Mesothelial cell of epicardium (in vitro differentiated cells): ENCODE measurements at places on chromosomes 2 and 18. TPM values are rescaled to one million over a fixed set of nuclear protein-coding genes. Genes with fewer than 3 reads are reported as not detected.

The L3MBTL4 gene
- total RNA-seq: 15.9 to 18.5 TPM (median 17.5 TPM) in 3 replicates

The IL36RN gene
- total RNA-seq: 0.84 to 1.1 TPM (median 0.85 TPM) in 3 replicates

GRCh38 chr2:228602288-228602687, 420.8 kb upstream of the SPHKAP start:
- no peak for DNase-seq

- DNase-seq: no peak
Observed at GRCh38 chr2:219736209-219736608, 108.8 kb downstream of the SLC4A3 start.

DNA sequence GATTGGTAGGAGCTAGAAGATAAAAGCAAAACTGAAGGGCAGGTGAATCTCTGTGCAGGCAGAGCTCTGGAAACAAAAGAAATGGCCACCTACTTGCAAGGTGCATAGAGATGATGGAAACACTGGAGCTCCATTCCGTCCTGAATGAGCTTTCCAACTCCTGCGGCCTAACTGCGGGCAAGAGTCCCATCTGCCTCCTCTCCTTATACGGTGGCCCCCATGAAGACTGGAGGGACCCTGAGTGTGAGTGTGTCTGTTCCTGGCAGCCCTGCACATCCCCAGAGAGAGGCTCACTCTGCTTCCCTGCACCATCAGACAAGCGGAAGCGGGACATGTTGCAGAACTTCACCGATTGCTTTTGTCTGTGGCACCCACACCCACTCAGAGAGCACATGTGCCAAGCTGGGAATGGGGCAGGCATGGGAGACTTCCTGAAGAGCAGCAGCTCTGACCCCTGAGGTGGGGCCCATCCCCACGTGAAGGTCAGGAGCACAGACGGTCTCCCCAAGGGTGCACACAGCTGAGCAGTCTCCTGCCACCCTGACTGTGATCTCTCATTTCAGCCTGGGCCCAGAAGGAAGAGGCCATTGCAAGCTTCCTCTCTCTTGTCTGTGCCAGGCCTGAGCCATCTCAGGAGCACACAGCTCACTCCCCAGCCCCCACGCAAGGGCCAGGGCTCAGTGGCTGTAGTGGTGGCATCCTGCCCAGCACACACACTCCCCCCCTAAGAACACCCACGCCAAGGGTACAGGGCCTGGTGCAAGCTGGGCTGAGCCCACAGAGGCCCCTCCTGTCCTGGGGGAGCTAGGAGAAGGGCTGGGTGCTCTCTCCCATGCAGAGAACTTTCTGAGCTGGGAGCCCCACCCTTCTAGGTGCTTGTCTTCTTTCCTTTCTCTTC, 75.3 kb downstream of the STPG4 start:
- no peak for DNase-seq

- no peak for DNase-seq
Observed at GRCh38 chr2:7023542-7023941, 106.3 kb downstream of the RNF144A start.

GRCh38 chr18:44180683-44181082, 500.0 kb upstream of the SETBP1 start:
- no peak for DNase-seq

GRCh38 chr2:200625958-200626363, 40.1 kb downstream of the AOX1 start:
- DNase-seq: no peak

GRCh38 chr18:45910405-45911023, 56.6 kb downstream of the EPG5 start:
- peak; percentile 55 for DNase-seq
